Naive thymus-derived CD8-positive, alpha-beta T cell (primary cell): ENCODE measurements at places on chromosomes 7 and 10. TPM values are rescaled to one million over a fixed set of nuclear protein-coding genes. Genes with fewer than 3 reads are reported as not detected.

DNA sequence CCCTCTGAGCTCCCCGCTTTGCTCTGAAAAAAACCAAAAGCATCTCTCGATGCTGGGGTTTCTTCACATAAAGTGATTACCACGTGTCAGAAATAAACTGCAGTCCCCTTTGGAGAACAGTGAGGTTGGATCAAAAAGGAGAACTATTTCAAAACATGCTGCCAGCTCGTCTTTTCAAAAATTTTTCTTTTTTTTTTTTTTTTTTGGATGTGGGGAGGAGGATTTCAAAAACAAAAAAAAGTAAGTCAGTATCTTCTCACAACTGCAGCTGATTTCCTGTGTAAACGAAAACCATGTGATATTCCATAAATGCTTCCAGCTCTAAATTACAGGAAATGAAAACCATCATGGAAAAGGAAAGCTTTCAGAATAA, 155.0 kb upstream of the LYZL2 start:
- H3K4me1 ChIP-seq = peaks cover 9% of the 10 kb centered on the region
- DNase-seq = no peak
- H3K4me3 ChIP-seq = peak overlapping the region; percentile 88
- H3K36me3 ChIP-seq = no peaks in the 10 kb centered on the region
- H3K27ac ChIP-seq = peak overlapping the region; percentile 91

GRCh38 chr7:73970801-73971229, 57.2 kb upstream of the ELN start:
- no peak overlapping the region for H3K4me3 ChIP-seq
- no peaks in the 10 kb centered on the region for H3K4me1 ChIP-seq
- H3K27ac ChIP-seq = no peak overlapping the region
- no peaks in the 10 kb centered on the region for H3K27me3 ChIP-seq
- no peaks in the 10 kb centered on the region for H3K36me3 ChIP-seq
- DNase-seq = no peak

- no peaks in the 10 kb centered on the region for H3K4me1 ChIP-seq
- no peak overlapping the region for H3K27ac ChIP-seq
- DNase-seq = no peak
- no peaks in the 10 kb centered on the region for H3K36me3 ChIP-seq
- peaks cover 5% of the 10 kb centered on the region for H3K27me3 ChIP-seq
- no peak overlapping the region for H3K4me3 ChIP-seq
Measured at GRCh38 chr10:84078771-84079170, 60.5 kb upstream of the GHITM start.

DNA sequence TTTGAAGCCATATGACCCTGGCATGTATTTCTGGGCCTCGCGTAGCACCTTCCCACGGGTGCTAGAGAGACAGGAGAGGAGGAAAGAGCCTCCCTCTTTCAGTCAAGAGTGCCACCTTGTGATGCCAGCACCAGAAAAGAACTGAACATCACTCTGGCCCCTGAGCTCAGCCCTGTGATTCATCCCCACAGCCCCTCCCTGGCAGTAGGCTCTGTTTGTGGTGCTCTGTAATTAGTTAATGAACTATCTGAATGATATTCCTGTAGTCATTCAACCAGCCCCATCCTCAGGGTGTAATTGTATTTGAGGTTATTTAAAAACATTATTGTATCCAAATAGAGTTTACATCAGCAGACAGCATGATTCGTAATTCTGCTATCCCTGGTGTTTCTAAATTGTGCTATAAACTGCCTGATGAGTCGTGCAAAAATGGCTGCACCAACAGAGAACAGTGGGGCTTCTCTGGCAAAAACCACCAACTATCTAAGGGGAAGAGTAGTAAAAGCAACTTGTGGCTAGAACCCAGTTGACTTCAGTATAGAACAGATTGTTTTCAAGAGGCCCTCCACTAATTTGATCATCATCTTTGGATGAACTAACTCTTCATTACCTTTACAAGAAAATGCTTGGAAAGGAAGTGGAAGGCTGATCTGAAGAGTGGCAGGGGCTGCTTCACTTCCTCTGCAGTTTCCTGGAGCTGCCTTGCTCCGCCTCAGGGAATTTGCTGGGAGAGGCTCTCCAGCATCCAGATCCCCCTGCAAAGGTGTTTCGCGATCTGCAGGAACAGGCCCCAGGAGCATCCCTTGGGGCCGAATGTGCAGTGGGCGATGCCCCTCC, 23.7 kb upstream of the TIAL1 start:
- H3K27me3 ChIP-seq = no peaks in the 10 kb centered on the region
- DNase-seq = no peak
- H3K4me3 ChIP-seq = no peak overlapping the region
- no peaks in the 10 kb centered on the region for H3K4me1 ChIP-seq

DNA sequence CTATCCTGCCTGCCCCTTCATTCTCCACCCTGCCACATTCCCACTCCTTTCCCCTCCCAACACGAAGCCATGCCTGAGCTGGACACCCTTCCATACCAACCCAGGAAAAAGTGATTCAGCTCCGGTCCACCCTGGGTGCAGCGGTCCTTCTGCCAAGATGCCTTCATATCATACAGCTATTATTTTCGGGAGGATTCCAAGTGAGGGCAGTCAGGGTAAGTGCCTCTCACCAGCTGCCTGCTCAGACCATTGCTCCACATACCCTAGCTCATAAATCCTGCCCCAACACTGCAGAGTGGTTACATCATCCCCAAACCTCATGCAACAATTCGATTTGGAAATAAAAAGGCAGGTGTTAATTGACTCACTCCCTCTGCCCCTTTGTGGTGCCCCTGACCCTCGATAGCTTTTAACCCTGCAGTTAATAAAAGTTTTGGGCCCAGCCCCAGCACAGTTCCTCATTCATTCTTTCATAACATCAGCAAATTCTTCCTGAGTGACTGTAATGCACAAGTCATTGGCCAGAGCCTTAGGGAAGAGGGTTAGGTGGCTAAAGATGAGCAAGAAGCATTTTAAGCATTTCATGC, 42.6 kb downstream of the ZNF503 start:
- peaks cover 4% of the 10 kb centered on the region for H3K36me3 ChIP-seq
- H3K27me3 ChIP-seq = peaks cover 33% of the 10 kb centered on the region
- no peak overlapping the region for H3K27ac ChIP-seq
- H3K4me1 ChIP-seq = no peaks in the 10 kb centered on the region
- no peak overlapping the region for H3K4me3 ChIP-seq
- DNase-seq = no peak

- H3K27ac ChIP-seq = peak overlapping the region; percentile 93
- H3K36me3 ChIP-seq = peaks cover 9% of the 10 kb centered on the region
- H3K4me1 ChIP-seq = peaks cover 29% of the 10 kb centered on the region
- no peaks in the 10 kb centered on the region for H3K27me3 ChIP-seq
- DNase-seq = peak; percentile 50
Measured at GRCh38 chr10:22712956-22713852, 1.2 kb downstream of the PIP4K2A start.

DNA sequence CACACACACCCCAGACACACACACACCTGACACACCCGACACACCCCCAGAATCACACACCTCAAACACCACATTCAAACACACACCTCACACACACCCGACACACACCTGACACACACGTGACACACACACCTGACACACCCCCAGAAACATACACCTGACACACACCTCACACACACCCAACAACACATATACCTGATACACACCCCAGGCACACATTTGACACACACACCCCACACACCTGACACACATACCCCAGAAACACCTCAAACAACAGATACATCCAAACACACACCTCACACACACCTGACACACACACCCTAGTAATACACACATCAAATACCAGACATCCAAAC, 652 bp upstream of the CALY start:
- no peak overlapping the region for H3K4me3 ChIP-seq
- H3K36me3 ChIP-seq = no peaks in the 10 kb centered on the region
- DNase-seq = no peak
- peaks cover 3% of the 10 kb centered on the region for H3K27me3 ChIP-seq
- no peak overlapping the region for H3K27ac ChIP-seq

GRCh38 chr10:127977357-127978009, 70.6 kb downstream of the PTPRE start:
- no peak for DNase-seq
- H3K27ac ChIP-seq = no peak overlapping the region
- no peak overlapping the region for H3K4me3 ChIP-seq
- peaks cover 2% of the 10 kb centered on the region for H3K27me3 ChIP-seq

DNA sequence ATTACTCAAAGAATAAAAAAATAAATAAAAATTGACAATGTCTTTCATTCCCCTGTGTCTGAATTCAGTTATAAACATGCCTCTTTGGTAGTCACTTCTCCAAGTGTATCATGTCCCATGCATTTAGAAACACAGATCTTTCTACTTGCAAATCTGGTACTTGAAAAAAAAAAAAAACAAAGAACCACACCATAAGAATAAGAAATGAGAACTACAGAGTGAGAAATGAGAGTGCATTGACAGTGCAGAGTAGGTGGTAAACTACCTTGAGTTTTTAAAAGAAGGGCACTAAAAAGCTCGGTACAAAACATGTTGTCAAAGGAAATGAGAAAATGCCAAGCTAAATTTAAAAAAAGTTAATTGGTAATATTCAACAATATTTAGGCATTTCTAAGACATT, 123.0 kb downstream of the GPR85 start:
- no peak overlapping the region for H3K4me3 ChIP-seq
- DNase-seq = no peak
- no peaks in the 10 kb centered on the region for H3K4me1 ChIP-seq

- no peaks in the 10 kb centered on the region for H3K4me1 ChIP-seq
- no peak for DNase-seq
- peaks cover 5% of the 10 kb centered on the region for H3K27me3 ChIP-seq
- H3K27ac ChIP-seq = no peak overlapping the region
Measured at GRCh38 chr7:28199021-28199510, 18.5 kb upstream of the JAZF1 start.

DNA sequence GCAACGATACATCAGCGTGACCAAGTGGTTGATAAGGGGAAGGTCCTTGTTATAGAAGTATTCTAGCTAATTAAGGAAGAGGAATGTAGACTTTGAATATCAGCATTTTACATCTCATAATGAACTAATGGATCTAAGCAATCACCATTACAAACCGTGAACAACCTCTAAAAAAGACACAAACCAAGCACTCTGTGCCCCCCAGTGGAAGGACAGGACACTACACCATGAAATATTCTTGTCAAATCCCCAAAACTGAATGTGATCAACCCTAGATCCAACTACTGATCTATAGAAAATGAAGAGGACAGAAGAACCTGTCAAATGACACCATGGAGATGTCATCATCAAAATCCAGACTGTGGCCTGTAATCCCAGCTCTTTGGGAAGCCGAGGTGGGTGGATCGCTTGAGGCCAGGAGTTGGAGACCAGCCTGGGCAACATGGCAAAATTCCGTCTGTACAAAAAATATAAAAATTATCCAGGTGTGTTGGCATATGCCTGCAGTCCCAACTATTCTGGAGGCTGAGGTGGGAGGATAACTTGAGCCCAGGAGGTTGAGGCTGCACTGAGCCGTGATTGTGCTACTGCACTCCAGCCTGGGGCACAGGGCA, 111.3 kb upstream of the CARD11 start:
- no peak overlapping the region for H3K27ac ChIP-seq
- H3K27me3 ChIP-seq = no peaks in the 10 kb centered on the region
- peak; percentile 76 for DNase-seq
- H3K4me3 ChIP-seq = no peak overlapping the region

DNA sequence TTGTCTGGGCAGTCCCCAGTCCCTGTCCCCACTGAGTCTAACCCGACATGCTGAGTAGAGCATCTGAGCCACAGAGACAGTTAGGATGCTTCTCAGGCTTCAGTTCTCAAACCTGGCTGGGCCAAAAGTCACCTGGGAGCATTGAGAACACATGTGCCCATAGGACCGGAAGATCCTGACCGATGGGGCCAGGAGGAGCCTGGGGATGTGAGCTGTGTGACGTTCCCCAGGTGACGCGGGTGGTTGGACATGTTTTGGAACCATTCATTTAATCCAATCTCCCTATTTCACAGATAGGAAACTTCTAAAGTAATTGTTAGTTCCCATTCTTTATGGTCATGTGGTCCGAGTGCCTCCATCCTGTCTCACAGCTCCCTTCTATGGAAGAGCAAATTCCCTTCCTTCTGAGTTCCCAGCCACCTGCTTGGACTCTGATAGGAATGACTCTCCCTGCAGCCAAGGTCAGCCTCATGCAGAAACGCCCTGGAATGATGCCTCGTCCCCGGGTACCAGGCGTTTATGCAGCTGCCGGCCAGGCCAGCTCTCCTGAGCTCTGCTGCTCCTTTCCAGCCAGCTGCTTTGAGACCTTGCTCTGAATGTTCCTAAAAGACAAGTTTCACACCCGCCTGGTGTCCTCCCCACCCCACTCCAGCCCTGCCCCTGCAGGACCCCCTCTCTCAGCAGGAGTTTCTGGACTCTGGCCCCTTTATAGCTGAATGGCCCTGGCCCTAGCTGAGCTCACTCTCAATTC, 166.5 kb upstream of the RHEB start:
- H3K4me3 ChIP-seq = no peak overlapping the region
- peaks cover under 1% of the 10 kb centered on the region for H3K36me3 ChIP-seq
- H3K27ac ChIP-seq = no peak overlapping the region
- H3K27me3 ChIP-seq = no peaks in the 10 kb centered on the region

The GIMAP8 gene
- 68.0 TPM for total RNA-seq

The GPR26 gene
- total RNA-seq = not detected

The SFTPA1 gene
- not detected for total RNA-seq

The GJD4 gene
- total RNA-seq = not detected
